Stimulated activated CD8-positive, alpha-beta memory T cell treated with anti-CD3 and anti-CD28 coated beads, Interleukin-4, amount 100 ng/mL, for 1 hour (primary cell): ENCODE measurements at places on chromosomes 6 and 20.

DNA sequence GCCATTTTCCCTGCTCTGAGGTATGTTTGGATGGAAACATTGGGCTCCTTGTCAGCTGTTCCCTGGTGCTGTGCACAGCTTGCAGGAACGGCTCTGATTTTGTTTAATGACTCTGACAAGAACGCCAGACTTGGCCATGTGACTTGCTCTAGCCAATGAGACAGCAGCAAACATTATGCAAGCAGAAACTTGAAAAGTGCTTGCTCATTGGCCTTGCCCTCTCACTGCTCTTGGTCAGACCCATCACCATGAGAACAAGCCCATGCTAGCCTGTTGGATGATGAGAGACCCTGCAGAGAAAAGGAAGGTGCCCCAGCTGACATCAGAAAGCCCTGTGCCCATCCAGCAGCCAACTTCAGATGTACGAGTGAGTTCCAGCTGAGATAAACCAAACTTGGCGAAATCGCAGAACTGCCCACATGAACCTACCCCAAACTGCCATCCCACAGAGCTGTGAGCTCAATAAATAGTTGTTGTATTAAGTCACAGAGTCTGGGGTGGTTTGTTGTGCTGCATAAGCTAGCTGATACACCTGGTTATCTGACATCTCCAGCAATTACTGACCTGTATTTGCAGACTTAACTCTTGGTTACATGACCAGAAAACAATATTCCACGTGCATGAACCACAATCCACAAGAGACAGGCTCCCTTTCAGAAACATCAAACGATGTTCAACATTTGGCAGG lies 96.9 kb downstream of the JPH2 start:
- no peak for DNase-seq

DNA sequence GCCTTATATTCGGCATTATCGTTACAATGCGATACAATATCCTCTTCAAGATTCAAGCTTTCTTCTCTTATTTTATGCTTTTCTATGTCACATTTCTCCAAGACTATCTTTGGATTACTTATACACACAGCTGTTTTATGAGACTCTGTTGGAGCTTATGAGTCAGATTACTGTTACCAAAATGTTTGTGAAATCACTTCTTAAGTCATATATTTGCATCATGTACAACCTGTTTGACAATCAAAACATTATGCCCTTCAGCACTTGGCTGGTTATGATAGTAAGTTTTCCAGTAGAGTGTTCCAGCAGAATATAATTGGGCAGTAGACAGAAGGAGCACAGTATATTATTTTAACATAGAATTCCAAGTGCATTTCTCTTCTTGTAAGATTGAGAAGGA lies 35.2 kb downstream of the BMP6 start:
- DNase-seq, result no peak

DNA sequence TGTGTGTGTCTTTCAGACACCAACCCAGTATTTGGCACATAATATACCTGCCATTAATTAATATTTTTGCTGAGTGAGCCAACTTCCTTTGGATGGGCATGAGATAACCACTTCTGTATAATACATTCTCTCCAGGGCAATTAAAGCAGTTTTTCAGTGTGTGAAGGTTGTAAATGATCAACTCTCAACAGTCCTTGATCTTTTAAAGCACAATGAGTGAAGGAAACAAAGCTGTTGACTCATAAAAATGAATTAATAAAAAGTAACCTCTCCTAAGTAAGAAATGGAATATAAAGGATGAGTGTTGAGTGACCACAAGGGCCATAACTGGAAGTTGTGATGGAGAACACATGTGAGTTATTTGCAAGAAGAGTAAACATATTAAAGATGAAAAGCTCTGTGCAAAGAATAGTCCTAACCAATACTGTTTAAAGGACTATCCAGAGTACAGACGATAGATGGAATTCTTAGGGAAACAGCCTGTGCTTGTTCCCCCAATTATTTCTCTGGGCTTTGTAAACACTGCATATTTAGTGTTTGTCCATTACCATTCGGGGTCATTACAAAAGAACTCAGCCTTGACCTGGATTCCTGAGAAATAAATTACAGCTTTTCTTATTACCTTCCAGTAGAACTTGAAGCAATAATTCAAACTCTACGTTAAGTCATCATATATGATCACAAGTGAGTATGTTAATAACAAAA lies 446.2 kb downstream of the PLCB1 start:
- no peak for DNase-seq

GRCh38 chr6:35185971-35186370 lies 27.8 kb upstream of the SCUBE3 start:
- DNase-seq, result no peak

- DNase-seq, result no peak
These were observed 10.1 kb upstream of the TSPYL1 start for GRCh38 chr6:116289876-116290275.

- no peak for DNase-seq
These were observed 78.2 kb upstream of the ASCC3 start for GRCh38 chr6:100959280-100959679.

DNA sequence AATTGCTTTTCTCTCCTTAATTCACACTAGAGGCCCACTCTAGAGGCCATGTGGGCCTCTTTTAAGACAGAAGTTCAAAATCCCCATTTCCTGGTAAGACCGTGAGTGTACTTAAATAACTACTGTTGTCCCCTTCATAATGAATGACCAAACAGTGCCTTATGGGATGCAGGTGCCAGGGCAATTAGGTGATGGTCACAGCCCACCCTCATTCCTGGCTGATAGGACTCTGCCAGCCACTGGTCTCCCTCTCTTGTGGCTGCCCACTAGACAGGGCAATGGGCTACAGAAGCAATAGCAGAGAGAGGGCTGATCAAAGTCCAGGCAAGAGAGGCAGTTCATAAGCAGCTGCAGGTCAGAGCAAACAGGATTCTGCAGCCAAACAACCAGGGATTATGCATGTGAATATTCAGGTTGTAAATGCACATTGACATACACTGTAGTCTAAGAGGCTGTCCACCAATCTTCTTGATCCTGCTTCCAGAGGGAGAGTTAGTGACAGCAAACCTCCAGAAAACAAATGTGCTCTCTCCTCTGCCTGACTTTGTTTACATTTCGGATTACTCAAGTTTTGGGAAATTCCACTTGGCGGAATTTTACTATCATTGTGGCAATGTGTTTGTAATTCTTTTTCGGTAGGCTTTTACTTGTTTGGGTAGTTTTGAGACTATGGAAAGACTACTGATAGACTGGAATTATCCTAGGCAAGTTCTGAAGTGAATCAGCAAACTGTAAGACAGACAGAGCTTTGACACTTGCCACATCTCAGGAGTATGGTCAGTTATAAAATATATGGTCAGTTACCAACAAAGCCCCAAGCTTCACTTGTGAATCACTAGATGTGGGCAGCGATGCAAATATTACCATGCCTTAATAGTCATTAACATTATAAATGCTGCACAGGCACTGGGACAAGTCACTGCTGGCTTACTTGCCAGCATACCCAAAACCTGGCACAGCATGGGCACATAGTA lies 12.8 kb downstream of the PTPRK start:
- no peak for DNase-seq

GRCh38 chr6:1761477-1761877 lies 151.8 kb downstream of the FOXC1 start:
- no peak for DNase-seq

- DNase-seq, result no peak
These were observed 22.8 kb downstream of the ECT2L start for GRCh38 chr6:138818496-138819194.

GRCh38 chr6:13012977-13013680 lies 296.6 kb downstream of the PHACTR1 start:
- no peak for DNase-seq

DNA sequence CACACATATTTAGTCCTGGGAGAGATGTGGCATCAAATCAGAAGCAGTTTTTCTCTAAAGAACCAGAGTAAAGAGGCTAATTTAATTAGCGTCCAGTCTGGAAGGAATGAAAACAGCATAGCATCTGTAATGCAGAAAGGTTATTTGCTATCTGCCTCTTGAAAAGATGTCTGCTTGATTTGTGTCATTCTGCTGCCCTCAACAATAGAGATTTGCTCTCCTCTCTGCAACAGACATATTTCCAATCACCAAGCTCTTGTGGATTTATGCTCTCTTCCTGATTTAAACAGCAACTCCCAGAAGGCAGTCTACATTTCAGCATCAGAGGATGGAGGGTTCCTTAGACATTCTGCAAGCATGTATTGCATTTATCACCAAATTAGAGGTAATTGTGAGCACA lies 53.5 kb upstream of the AKAP12 start:
- no peak for DNase-seq

GRCh38 chr6:123804014-123804786 lies 535 bp downstream of the NKAIN2 start:
- DNase-seq, result no peak

GRCh38 chr6:68059261-68059660 lies 575.8 kb upstream of the ADGRB3 start:
- no peak for DNase-seq

DNA sequence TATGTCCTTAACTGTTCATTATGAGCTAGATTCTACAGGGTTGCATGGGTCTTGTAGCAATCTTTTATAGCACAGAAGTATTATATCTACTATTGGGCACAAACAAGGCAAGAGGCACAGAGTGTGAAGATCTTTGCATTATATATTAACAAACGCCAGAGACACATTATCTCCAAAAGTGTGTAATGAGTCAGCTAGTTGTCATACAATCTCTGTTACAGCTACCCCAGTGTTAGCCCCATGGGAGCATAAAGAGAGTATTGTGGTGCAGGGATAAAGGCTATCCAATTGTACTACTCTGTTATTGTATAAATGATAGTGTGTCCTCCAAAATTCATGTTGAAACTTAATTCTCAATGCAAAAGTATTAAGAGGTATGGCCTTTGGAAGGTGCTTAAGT lies 148.4 kb upstream of the RIMS1 start:
- no peak for DNase-seq

- no peak for DNase-seq
These were observed 344.6 kb upstream of the MARCKS start for GRCh38 chr6:113512576-113512975.

DNA sequence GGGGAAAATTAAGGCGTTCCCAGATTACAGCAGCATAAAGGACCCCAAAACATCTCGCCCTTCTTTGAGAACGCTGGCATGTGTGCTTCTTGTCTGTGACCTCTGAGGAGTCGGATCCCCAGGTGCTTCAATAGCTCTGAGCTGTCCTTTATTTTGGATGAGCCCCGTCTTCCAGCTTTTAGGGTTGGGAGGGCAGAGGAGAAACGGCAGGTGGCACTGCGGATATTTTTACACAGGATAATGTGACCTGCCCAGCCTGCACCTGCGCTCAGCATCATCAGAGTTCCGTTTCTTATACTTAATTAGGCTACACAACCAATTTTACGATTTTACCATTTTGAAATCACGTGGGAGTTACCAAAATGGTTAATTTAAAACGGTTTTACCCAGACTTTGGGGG lies 147.7 kb upstream of the RPS6KA2 start:
- no peak for DNase-seq

DNA sequence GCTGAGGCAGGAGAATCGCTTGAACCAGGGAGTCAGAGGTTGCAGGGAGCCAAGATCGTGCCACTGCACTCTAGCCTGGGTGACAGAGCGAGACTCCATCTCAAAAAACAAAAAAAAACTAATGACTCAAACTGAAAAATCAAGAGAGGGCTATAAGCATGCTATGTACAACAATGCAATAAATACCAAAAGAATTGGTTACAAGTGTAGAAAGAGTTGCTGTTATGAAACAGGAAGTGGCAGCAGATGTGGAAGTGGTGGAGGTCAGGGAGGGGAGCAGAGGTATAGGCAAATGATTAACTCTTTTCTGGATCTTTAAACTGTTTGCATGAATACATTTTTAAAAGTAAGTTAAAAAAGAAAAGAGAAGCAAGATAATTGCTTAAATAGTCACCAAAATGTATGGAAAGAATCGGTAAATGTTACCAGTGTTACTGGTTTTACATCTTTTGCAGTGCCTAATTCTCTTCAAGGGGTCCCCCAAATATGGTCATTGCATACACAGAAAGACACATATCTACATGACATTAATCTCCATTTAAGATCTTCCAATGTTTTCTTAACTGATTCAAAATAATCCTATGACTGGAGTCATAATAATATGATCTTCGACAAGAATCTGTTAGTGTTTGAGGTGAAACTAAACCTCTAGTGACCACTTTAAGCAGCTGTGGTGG lies 15.0 kb downstream of the CALHM6 start:
- DNase-seq, result peak; percentile 1

DNA sequence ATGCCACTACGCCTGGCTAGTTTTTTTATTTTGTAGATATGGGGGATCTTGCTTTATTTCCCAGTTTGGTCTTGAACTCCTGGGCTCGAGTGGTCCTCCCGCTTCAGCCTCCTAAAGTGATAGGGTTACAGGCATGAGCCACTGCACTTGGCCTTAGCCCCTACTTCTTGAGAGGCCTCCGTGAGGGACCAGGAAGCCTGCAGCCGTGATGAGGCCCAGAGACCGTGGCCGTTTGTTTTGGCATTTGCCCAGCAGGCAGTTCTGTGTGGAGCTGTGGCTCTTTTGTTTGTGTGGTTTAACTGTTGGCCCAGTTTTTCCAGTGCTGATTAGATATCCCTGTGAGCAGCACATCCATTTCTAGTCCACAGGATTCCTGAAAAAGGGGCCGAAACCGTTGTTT lies 39.8 kb downstream of the SRSF3 start:
- no peak for DNase-seq

GRCh38 chr20:9759392-9759791 lies 79.5 kb downstream of the PAK5 start:
- no peak for DNase-seq

- no peak for DNase-seq
These were observed 44.0 kb downstream of the GABRR2 start for GRCh38 chr6:89270951-89271721.

DNA sequence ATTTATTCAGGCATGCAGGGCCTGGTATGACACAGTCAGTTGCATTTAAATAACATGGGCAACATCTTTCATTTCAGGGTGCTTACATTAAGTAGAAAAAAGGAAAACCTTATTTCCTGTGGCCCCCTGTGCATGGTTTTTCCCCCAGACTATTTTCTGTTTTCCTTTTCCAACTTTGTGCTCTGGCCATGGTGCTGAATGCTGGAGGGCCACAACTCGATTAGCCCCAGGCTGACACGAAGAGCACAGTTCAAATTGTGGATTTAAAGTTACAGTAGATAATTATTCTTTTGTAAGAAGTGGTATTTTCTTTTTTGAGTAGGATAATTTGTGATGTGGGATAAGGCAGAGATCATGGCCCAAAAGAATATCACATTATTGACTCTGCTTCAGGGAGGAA lies 332.0 kb downstream of the HAO1 start:
- DNase-seq, result no peak

DNA sequence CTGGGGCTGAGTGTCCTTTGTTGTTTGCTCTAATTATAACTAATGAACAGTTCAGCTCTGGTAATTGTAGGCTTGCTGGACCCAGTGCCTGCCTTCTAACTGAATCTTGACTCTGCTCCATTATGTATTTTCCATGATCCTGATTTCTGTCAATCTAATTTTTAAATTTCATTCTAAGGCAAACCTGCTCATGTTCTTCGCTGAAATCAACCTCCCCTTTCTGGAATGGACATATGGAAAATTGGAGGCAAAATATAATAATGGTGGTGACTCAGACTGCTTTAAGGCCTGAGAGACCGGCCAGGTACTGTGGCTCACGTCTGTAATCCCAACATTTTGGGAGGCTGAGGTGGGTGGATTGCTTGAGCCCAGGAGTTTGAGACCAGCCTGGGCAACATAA lies 182.7 kb upstream of the AKAP12 start:
- no peak for DNase-seq
